C1 segment of cervical spinal cord (tissue), 14 donors: ENCODE measurements at places on chromosomes 16 and 17.

DNA sequence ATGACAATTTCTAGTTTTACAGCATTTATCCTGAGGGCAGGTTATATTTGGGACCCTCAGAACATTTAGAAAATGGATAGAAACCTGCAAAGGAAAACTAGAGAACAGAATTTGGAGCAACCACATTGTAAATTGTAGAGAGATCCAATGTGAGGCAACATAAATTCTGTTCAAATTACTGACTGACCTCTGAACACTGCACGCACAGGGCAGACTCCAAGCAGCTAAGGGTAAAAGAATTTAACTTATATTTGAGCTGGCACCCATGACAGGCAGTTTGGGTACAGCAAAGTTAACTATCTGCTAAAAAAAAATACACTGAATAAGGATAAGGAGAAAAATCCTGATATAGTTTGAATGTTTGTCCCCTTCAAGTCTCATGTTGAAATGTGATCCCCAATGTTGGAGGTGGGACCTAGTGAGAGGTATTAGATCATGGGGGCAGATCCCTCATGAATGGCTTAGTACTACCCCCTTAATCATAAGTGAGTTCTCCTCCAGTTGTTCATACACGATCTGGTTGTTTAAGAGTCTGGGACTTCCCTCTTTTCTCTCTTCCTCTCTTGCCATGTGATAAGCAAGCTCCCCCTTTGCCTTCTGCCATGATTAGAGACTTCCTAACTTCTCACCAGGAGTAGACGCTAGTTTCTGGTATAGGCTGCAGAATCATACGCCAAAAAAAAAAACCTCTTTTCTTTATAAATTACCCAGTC, 75.7 kb downstream of the FBXL20 start:
- no peak for DNase-seq

- peak; percentile 80 for DNase-seq
These were observed at the start of the genes C16orf86 and ENKD1 for GRCh38 chr16:67666559-67667452. Gene C16orf86 (plus strand): TSS chr16:67666814. CDS start chr16:67666971, 157 bp downstream. Gene ENKD1 (minus strand): TSS chr16:67666750. CDS start chr16:67666442, 308 bp downstream.

DNA sequence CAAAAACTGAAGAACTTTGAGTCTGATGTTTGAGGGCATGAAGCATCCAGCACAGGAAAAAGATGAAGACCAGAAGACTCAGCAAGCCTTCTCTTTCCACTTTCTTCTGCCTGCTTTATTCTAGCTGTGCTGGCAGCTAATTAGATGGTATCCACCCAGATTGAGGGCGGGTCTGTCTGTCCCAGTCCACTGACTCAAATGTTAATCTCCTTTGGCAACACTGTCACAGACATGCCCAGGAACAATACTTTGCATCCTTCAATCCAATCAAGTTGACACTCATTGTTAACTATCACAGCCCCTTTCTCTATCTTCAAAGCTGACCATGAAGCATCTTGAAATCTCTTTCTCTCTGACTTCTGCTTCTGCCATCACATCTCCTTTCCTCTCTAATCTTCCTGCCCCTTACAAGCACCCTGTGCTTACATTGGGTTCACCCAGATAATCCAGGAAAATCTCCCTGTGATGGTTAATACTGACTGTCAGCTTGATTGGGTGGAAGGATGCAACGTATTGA, 115.9 kb upstream of the CDH13 start:
- no peak for DNase-seq

DNA sequence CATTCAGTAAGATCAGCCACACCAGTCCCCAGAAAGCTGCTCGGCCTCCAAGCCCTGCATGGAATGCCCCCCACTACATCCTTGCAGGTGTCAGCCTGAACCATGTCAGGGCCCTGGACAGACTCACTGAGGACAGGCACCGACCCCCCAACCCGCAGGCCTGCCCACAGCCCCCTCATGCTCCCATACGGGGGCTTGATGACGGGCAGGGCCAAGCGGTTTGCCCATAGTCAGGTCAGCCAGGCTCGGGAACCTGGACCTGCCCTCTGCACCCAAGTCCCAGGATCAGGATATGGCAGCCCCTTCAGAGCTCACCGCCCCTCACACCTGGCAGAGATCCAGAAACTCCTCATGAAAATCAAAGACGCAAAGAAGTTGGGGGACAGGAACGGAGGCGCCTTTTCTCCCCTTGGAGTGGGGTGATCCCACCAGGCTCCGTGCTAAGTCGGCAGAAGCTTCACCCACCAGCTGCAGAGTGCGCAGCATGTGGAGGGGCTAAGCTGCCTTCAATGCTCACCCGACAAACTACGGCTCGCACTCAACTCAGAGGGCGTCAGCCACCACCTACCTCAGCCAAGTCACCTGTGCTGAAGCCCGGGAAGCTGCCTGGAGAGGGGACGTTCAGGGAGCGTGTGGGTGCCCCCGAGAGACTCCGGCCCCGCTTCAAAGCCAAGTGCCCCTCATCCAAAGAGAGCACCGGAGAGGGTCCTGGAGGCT, 26.5 kb downstream of the GNPTG start:
- no peak for DNase-seq

- DNase-seq, result no peak
These were observed 75.2 kb upstream of the RNU2-1 start for GRCh38 chr17:43308999-43309398.

DNA sequence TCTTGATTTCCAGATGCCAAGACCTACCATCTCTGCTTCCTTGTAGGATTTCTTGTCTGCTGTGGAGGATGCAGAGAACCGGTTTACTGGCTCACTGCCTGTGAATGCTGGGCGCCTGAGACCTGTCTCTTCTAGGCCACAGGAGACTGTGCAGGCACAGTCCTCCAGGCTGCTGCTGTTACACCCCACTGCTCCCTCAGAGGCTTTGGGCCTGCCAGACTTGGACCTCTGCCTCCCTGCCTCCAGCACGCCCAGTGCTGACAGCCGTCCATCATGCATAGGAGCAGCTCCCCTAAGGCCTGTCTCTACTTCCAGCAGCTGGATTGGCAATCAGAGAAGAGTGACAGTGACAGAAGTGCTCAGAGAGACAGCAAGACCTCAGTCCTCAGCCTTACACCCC, 6.1 kb downstream of the HROB start:
- no peak for DNase-seq

GRCh38 chr17:42394838-42395237, 6.6 kb upstream of the STAT3 start:
- no peak for DNase-seq

- no peak for DNase-seq
These were observed 32.0 kb downstream of the CCDC182 start for GRCh38 chr17:57713140-57713539.

- peak; percentile 96 for DNase-seq
These were observed at the start of gene RPAIN for GRCh38 chr17:5419959-5420653. Gene RPAIN (plus strand): TSS chr17:5420182. CDS start chr17:5420211, 29 bp downstream.

GRCh38 chr17:80647746-80648145, 103.1 kb downstream of the RPTOR start:
- DNase-seq, result no peak

DNA sequence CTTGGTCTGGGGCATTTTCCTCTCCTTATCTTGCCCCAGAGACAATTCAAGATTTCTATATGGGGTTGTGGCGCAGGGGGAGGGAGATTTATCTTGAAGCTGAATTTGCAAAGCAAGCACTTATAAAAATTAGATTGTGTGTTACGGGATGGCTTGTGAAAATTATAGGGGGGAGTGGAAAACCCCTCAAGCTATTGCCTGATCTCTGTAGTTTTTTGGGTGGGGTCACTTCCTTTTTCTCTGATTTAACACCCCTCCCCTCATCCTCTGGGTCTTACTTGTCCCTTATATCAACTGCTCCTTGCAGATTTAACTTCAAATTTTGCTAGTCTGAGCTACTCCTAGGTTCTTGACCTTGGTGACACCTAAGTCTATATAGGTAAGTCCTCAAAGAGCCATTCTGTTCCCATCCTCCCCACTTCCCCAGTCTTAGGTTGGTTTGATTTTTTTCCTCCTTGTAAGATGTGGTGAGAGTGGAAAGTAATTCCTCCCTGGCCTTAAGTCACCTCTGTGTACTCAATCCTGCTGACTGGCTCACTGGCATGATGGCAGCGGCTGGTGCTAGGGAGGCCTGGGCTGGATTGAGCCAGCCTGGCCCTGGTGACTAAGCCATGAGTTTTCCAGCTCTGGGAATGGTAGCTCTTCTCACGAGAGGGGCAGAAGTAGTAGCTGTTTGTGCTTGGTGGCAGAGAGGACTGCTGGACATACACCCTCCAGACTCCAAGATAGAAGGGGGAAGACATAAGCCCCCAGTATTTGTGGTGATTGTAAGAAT, 2.3 kb downstream of the ARL4D start:
- no peak for DNase-seq

- DNase-seq, result no peak
These were observed 74.8 kb downstream of the XYLT1 start for GRCh38 chr16:17395849-17396480.

GRCh38 chr17:8656693-8657092, 26.2 kb upstream of the MYH10 start:
- DNase-seq, result no peak

GRCh38 chr17:193841-194806, 12.7 kb upstream of the DOC2B start:
- no peak for DNase-seq

GRCh38 chr16:55703003-55704001, 47.5 kb downstream of the SLC6A2 start:
- DNase-seq, result no peak

GRCh38 chr16:80938004-80938878, 68.4 kb downstream of the CMC2 start:
- no peak for DNase-seq

DNA sequence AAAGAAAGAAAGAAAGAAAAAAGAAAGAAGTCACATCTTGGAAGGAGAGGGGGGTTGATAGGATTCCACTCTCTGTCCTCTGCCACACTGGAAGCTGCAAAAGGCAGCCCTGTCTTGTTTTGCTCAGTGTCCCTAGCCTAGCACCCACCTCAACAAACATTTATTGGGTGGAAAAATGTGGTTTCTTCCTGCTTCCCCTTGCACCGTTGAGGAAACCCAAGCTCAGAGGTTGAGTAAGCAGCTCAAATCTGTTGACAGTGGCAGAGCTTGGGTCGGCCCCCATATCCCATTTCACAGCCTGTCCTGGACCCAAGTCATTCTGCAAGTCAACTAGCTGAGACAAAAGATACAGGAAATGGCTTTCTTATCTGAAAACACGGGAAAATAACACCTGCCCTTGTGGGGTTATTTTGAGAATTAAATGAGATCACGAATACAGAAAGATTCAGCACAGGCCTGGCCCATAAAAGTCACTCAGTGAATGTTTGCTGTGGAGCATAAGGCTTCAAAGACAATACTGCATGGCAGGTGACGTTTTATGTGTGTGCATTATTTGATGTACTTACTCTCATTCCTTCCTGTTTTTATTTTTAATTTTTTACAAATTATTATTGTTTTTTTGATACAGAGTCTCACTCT, 63.6 kb downstream of the SCNN1B start:
- DNase-seq, result no peak

DNA sequence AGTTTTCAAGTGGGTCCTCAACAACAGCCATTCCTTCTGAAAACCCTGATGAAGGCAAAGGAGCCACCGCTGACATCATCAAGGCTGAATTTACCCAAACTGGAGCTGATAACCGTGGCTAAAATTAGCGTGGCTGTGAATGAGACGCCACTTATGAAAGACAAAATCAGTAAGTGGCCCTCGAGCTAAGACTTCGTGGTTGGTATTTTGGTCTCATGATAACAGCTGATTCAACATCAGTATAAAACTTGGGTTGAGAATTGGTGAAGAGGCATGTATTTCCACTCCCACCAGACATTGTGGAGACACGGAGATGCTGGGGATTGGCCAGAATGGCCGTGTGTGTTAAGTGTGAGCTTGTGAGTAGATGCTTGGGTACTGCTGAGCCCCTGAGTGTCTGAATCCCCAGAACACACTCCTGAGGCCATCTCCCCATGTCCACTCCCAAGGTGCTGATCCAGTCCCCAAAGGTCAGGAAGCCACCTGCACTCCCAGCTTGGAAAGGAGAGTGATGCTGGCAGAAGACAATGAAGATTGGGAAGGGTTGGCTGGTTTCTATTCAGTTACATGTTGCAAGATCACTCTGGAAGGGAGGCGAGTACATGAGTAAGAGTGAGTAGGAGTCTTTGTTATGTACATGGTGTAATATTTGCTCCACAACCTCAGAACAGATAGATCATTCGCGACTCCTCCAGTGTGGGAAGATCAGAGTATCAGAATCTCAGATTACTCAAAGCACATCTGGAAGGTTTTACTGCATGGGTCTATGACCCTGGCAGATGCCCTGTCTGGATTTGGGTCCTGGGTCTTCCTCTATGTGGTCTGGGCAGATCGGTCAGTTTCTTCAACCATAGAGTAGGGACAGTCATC, 207.7 kb downstream of the HS3ST3A1 start:
- DNase-seq, result no peak

DNA sequence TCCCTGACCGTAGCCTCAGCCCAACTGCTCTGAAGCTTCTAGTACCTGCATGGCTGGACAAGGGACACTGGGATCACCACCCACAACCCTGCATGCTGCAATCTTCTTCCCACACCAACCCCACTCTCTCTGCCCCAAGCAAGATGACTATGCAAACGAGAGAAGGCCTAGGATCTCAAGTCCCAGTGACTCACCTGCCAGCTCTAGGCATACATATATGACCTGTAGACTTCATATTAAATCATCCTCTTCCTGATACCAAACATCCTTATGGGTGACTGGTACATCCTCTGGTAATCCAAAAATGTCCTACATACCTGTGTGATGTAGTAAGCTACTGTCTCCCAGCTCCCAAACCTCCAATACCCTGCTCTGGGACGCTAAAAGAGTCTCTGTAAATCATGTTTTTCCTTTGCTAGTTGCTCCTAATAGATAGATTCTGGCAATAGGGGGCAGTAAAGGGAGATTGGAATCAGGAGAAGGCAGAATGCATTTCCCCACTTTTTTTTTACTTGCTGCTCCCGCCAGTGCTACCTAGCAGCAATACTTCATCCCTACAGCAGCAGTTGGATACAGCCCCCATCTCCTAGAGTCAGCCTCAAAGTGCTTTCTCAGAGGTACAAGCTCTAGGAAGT, 43.4 kb upstream of the SOX9 start:
- DNase-seq, result no peak

GRCh38 chr17:34579979-34580684, 750 bp downstream of the TMEM132E start:
- DNase-seq, result no peak

DNA sequence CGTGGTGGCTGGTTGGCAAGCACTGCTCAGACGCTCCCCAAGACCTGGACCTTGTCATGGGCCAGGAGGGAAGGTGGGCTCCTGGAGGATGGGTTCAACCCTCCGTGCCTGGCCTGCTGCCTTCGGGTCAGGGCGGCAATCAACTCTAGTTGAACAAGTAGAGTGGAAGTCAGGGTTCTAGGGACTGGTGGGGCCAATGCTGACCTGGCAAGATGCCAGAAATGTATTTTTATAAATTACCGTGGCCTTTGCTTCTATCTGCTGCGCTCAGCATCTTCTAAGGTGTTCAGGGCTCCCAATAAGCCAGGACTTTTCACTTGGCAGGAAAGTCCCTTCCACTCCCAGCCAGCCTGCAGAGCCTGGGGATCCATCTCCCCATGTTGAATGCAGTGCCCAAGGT, 207.1 kb upstream of the N4BP1 start:
- no peak for DNase-seq

DNA sequence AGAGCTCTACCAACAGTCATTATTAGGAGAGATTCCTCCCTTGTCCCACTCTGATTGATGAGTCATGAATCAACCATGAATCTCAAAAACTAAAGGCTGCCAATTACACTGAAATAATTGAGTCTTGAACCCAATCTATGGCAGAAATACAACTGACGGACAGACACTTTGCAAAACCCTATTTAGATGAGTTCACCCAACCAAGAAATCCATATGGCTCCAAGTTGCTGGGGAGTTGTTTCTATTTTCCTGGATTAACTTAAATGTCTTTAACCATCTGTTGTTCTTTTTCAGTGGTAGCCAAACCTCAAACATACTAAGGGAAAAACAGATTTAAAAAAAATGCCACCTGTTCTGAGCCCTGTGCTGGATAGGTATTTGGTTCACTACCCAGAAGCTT, 151.0 kb downstream of the SHISA9 start:
- no peak for DNase-seq
